ENCODE measurements at places on chromosomes 3 and 15. TPM values are rescaled to one million over a fixed set of nuclear protein-coding genes. Genes with fewer than 3 reads are reported as not detected.

- DNase-seq = no peak
These were observed 101.9 kb upstream of the KCNMB2 start for GRCh38 chr3:178434206-178434805.

FRMD5 gene
- total RNA-seq = 9.9 TPM

DNA sequence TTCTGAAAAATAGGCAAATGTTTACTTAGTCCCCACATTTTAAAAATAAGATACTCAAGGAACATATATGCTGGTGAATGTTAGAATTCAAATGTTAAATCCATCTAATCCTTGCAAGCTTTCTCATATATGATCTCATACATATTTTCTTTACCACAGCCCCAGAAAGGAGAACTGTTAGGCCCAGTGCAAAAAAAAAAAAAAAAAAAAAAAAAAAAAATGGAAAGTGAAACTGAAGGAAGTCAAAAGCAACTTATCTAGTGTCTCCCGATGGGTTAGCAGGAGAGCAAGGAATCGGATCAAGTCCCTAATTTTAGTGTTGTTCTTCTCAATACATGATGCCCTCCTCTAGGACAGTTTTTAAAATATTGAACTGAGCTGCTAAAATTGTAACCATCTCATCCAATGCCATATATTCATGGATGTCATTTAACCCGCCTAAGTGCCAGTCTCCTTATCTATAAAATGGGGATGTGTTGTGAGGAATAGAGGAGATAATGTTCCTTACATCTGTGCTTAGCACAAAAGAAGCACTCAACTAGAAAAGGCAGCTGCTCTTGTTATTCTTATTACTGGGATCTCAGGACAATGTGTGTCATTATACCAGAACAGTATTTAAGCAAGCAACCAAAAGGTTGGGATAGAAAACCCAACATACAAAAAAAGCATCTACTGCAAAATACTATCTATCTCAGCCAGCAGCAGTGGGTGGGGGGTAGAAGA is 279.7 kb downstream of the MAGI1 start:
- DNase-seq = no peak

LCTL gene
- total RNA-seq = 0.68 TPM

DNA sequence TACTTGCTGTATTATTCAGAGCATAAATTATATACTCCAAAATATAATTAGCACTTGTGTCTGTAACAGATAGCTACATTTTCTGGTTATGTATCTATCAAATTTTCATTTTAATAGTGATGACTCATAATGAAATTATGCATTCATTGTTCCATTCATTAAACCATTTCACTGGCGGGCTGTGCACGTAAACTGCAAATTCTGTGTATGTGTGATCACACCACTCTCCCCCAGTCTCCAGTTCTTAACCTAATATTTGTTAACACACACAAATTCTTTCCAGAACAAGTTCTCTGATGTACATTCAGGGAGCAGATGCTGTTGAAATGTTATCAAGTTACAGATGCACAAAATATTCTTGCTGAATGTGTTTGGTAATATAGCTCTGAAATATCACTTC is 3.8 kb upstream of the KCNMB2 start:
- DNase-seq = no peak

DNA sequence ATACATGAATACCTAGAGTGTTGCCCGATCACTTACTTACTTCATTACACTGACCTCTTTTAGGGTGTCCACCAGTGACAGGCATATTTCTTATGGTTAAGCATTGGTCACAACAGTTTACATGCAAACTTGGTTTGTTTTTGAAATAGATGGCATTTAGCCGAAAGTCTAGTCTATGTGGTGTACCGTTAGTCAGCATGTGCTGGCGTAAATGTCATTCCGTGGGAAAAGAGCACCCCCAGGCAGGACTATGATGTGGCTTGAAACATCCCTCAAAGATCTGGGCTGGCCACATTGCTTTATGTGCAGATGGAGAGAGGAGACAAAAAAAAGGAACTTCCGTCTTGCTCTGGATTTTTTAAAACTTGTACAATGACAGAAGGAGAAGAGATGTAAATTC is 357.0 kb upstream of the ICE2 start:
- no peak for DNase-seq

DNA sequence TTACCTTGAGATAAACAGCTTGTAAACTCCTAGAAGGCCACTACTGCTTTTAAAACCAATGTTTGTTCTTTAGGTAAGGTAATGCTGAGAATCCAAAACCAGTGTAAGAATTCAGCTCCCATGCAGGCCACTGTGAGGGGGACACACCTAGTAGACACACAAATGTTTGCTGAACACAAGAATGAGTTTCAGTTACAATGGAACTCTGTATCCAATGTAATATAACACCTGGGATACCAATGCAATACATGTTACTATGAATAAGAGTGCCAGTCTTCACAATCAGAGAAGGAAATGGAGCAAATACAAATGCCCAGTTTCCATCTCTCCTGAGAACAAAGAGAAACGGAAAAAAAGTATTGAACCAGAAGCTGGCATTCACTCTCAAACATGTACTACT is 65.9 kb downstream of the IGF2BP2 start:
- DNase-seq = no peak

- DNase-seq = no peak
These were observed 11.3 kb downstream of the SHQ1 start for GRCh38 chr3:72836923-72837322.

GRCh38 chr15:83475551-83475950 is 28.4 kb downstream of the SH3GL3 start:
- peak; percentile 51 for DNase-seq

GRCh38 chr15:41825572-41826535 is 2.0 kb upstream of the JMJD7 start:
- DNase-seq = no peak

GRCh38 chr3:25091934-25092333 is 336.1 kb upstream of the RARB start:
- no peak for DNase-seq

ESYT3 gene
- total RNA-seq = 3.5 TPM

ECE2 gene
- total RNA-seq = not detected

GRCh38 chr15:81948222-81948621 is 97.6 kb downstream of the MEX3B start:
- no peak for DNase-seq

DNA sequence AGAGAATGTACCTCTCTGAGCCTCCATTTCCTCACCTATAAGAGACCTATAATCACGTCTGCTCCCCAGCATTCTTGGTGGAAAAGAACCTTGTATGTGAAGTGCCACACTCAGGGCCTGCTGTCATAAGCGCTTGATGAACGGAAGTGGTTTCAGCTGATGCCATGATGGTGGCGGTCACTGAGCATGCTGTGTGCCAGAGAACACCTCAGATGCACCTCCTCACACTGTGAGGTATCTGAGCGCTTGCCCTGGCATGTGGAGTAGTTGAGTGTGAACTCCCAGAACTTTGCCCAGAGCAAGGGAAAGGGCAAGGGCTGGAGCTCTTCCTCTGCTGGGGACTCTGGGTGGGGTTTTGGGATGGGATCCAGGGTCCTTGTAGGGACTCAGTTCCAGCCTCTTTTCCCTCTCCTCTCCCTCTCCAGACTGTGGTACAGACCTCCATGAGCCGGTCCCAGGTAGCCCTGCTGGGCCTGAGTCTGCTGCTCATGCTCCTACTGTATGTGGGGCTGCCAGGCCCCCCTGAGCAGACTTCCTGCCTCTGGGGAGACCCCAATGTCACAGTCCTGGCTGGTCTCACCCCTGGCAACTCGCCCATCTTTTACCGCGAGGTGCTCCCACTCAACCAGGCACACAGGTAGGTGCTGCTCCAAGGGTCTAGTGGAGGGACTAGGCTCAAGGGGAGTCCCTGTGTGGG is 2.7 kb downstream of the ABHD14A start:
- DNase-seq = no peak

LRRC31 gene
- total RNA-seq = not detected

DNA sequence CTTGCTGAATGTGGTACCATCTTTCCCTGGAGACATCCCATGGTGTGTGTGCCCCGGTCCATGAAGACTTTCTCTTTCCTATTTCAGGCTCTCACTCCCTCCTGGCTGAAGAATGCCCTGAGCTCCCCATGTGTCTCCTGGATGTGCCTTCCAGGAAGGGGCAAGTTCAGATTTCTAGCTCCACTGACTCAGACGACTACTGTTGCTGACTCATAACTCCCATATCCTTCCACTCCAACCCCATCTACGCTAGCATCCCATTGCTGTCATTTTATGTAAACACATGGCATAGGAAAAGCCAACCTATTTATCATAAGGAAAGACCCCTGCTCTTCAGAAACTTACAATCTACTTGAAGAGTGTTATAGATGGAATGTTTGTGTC is 95.0 kb downstream of the ADCY5 start:
- DNase-seq = no peak

TLR9 gene
- total RNA-seq = not detected

GRCh38 chr3:71101626-71102025 is 481.9 kb downstream of the FOXP1 start:
- DNase-seq = no peak

DNA sequence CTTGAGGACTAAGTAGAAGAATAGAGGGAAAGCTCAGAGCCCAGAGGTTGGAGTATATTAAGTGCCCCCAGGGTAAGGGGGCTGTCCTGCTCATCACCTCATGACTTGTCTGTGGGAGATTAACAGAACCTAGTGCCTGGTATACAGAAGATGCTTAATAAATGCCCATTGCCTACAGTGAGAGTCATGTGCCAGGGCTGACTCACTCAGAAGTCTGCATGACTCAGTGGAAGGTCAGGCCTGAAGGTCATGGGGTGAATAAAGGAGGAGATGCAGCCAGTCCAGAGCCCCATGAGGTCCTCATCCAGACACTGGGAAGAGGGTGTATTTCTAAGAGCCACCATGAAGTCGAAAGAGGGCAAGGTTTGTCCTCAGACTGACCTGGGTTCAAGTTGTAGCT is 62.5 kb upstream of the TLE3 start:
- no peak for DNase-seq

GRCh38 chr3:30915782-30916181 is 21.3 kb upstream of the GADL1 start:
- no peak for DNase-seq

- DNase-seq = no peak
These were observed 248.8 kb upstream of the TPM1 start for GRCh38 chr15:62793752-62794144.

SOX2 gene
- not detected for total RNA-seq

GRCh38 chr15:57143511-57144078 is 225.2 kb downstream of the TCF12 start:
- DNase-seq = no peak

PRR20G gene
- total RNA-seq = not detected

GRCh38 chr15:59315914-59316451 is 56.7 kb downstream of the MYO1E start:
- DNase-seq = no peak

- DNase-seq = no peak
These were observed 75.3 kb downstream of the SYNPR start for GRCh38 chr3:63353383-63353782.

DNA sequence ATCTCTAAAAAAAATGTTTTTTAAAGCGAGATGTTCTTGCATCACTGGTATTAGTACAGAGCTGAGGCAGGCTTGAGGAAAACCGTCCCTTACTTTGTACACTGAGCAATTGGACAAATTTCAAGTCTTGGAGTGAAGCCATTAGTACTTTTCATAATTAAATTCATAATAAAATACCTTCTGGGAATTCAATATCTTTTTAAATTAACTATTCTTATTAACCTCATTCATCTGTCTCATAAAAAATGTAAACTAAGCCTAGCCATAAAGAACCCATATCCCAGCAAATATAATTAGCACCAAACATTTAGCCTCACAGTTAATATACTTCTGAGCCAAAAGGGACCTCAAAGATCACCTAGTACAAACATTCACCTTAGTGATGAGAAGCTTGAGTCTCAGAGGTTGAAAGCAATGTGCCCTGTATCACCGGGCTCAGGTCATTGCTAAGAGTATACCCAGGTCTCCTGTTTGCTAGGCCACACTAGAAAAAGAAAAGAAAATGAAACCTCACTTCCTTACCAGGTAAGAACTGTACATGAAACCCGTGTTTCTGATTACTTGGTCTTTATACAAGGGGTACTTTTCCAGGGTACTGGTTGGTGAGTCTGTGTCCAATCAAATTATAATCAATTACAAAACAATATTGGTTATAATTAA is 192.5 kb downstream of the ADAMTS9 start:
- no peak for DNase-seq

GRCh38 chr3:430186-430585 is 233.6 kb downstream of the CHL1 start:
- no peak for DNase-seq

ARHGEF26 gene
- total RNA-seq = 2.5 TPM

DNA sequence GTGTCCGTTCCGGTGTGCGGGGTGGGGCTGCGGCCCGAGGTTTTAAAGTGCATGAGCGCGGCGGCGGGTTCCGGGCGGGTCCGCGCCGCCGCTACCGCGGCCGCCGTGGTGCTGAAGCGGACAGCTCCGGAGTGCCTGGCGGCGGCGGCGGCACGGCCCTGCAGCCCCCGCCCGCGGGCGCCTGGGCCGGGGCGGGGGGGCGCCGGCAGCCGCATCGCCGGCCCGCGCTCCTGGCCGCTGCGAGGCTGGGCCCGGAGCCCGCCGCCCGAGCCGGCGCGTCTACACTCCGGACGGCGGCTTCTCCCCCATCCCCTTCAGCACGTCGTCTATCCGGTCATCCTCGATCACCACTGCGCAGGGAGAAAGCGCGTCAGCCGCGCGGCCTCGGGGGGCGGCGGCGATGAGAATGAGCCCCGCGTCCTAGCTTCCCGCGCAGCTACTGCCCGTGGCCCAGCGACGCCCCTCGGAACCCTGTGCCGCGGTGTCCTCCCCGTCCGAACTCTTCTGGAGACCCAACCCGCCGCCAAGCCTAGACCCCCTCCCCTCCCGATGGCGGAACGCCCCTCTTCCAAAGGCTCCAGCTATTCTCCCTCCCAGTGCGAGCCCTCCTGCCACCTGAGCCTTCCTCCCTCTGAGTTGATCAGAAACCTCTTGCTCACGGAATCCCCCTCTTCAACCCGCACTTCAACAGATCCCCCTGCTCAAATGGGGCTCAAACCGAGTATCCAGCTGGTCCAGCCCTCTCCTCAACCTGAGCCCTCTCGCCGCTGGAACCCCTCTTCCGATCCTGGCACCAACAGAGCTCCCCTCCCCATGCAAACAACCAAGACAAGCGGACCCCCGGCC is 1.3 kb downstream of the CAMK2N2 start:
- DNase-seq = no peak

FSTL1 gene
- total RNA-seq = 142 TPM
